ENCODE measurements at places on chromosomes 5 and 9.

DNA sequence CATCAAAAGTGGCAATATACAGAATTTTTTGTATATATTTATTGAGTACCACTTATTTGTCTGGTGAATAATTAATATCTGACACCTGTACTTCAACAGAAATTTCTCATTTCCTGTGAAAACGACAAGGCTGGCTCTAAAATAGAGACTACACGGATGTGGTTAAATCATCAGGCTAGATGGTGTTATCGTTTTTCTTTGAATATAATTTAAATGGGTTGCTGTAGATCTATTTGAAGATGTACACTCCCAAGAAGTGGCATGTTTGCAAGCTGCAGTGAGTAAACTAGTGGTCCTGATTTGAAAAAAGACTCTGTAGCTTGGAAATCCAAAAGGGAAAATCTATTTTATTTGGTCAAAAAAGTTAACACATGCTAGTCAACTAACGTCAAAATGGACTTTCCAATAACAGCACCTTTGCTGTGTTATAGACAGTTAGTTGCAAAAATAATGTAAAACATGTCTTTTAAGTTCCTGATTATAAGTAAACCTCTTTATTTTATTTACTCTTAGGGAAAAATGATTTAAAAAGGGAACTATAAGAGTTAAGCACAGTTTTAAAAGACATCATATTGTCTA, 13.8 kb downstream of the ST8SIA4 start:
- no peak for DNase-seq

DNA sequence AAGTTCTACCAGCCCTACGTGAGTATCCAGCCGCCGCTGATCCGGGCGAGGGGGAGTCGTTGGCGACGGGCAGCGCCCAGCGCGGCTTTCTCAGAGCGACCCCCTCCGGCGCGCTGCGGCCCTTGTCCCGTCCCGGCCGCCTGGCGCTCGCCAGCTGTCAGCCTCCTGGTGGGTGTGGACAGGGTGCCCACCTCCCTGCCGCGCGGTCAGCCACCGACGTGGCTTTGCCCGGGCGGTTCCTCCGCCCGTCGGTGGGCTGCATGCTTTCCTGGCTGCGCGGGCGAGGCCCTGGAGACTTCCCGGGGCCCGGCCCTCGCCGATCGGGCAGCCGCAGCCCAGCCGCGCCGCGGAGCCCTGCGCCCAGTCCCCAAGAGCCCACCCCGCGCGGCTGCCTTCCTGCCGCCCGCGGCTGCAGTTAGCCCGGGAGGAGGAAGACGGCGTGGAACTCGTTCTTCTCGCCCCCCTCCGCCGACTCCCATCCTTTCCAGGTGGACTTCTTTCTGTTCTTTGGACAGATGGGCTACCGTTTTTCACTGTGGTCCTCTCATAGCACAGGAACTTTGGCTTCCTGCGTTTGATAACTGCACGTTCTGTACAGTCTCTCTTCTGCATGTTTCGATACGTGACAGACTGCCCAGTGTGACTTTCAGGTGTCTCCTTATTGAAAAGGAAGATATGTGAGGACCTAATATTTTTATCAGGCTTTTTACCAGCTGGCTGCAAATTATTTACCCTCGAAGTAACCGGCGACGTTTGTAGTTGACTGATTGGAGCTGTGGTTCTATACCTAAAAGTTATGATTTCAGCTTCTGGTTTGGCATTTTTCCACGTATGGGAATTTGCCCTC, 577 bp downstream of the AP3S1 start:
- no peak for DNase-seq

GRCh38 chr9:2798423-2798822, 45.5 kb downstream of the PUM3 start:
- DNase-seq = no peak

GRCh38 chr9:109846776-109847175, 66.8 kb downstream of the PALM2AKAP2 start:
- DNase-seq = no peak

- DNase-seq = no peak
Observed at GRCh38 chr9:673966-674526, 167.5 kb upstream of the DMRT1 start.

DNA sequence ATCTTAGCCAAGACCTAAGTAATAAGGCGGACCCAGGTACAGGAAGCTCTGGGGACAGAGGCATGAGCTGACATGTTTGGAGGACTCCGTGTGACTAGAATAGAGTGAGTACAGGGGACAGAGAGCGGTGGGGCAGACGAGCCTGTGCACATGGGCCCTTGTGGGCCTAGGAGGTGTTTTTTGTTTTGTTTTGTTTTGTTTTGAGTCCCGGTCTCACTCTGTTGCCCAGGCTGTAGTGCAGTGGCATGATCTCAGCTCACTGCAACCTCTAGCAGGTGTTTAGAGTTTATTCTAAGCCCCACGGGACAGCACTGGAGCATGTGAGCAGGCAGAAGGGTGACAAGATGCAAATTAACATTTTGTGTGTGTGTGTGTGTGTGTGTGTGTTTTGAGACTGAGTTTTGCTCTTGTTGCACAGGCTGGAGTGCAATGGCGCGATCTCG, 3.1 kb upstream of the EEIG1 start:
- no peak for DNase-seq

DNA sequence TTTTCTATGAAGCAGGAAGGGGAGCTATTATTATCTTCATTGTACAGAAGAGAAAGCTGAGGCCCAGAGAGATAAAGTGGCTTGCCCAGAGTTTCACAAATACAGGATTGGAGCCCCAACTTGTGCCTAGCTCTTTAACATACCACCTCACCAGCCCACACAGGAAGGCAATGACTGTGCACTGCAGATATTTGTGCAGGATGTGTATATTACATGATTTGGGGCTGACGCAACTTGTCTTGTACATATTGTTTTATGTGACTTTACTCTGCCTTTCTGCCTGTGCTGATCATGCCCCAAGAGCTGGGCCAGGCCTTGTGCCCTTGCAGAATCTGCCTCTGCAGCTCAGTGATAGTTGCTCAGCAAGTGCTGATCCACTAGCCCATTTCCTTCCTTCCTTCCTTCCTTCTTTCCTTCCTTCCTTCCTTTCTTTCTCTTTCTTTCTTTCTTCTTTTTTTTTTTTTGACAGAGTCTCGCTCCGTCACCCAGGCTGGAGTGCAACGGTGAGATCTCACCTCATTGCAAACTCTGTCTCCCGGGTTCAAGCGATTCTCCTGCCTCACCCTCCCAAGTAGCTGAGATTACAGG, 106.6 kb upstream of the TBCA start:
- no peak for DNase-seq

DNA sequence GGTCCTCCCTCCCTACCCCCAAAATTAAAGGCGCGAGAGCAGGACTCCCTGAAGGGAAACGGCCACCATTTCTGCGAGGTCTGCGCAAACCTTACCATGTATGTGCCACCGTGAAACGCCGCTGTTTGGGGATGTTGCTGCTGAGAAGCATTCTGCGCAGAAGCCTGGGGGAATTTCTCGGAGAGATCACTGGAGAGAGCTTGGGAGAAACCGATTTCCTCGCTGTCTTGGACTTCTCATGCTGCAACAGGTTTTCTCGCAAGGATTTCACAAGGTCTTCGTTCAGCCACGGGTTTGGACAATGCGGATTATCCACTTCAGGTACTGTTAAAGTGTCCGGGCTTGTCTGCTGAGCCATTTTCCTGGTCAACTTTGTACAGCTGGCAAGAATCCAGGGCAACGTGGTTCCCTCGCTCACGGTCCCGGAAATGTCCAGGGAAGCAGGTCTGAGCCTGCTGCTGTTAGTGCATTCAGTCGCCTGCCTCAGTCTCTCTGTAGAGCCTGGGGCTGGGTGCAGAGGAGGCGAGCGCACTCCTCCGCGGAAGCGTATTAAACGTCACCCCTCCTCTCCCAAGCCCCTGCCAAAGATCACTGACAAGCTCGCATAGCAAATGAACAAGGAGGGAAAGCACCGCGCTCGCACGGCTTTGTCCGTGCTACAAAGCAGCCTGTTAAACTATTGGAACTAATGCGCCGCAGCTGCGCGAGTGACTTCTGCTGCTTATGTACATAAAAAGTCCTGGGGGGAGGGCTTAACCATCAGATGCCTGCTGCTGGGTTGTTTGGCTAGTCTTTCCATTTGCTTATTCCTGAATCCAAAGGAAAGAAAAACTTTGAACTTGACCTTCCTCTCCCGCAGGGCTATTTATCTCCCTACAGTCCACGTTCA, 125.1 kb downstream of the PDE4D start:
- DNase-seq = no peak

GRCh38 chr9:88270413-88270812, 117.8 kb upstream of the SPIN1 start:
- no peak for DNase-seq

GRCh38 chr9:89798547-89799120, 193.8 kb downstream of the GADD45G start:
- no peak for DNase-seq

- DNase-seq = no peak
Observed at GRCh38 chr5:20157089-20157488, 169.1 kb upstream of the CDH18 start.

DNA sequence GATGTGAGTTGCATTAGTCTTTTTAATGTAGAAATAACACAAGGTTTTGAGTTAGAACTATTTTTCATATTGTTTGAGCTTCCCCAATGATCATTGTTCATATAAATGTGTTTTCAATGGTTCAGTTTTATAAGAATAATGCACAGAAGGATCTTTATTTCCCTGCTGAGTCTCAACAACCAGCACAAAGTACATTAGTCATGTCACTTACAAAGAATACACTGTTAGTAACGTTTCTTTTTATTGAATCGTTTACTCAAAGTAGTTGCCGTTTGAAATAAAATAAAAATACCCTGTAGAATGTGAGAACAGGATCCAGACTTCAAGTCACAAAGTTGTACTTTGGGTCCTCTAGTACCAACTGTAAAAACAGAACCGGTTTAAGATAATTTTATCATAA, 41.5 kb downstream of the ERCC8 start:
- no peak for DNase-seq

- DNase-seq = no peak
Observed at GRCh38 chr9:38294220-38294960, 98.1 kb upstream of the ALDH1B1 start.

DNA sequence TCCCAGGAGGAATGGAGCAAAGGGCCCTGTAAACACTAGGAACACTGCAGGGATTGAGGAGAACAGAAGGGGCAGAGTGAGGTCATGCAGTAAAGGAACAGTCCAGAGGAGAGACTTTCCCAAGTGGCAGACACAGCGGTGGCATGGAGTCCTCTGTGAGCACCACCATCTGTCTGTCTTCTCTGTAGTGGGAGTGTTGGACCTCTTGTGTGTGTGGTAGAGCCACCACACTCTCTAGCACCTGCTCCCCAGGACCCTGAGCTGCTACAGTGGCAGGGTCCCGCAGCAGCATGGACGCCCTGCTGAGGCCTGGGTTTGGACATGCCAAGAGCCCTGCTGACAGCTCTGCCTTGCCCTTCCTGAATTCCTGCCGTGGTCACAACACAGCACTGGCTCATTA, 75.7 kb upstream of the LARP1 start:
- no peak for DNase-seq

DNA sequence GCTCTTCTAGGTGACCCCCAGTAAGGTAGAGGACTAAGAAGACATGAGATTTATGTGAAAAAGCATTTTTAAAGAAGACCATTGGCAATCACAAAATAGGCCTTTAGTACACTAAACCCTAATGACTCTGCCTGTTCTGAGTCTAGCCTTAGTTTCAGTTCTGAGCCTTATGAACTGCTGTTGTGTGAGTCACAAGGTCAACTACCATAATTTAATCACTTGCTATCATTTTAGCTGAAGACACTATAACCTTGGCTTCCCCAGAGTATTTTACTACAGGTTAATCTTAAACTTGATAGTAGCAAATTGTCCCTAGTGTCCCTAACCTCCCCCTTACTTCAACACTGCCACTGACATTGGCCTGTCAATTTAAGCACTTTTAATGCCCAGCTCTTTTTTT, 34.4 kb downstream of the APC start:
- DNase-seq = no peak

- no peak for DNase-seq
Observed at GRCh38 chr5:61399679-61400078, 67.6 kb downstream of the ZSWIM6 start.
